AG09319 (cell line): ENCODE measurements at places on chromosomes 2 and 18.

GRCh38 chr18:35236571-35237363 lies 4.1 kb upstream of the ZNF397 start:
- DNase-seq, result no peak

DNA sequence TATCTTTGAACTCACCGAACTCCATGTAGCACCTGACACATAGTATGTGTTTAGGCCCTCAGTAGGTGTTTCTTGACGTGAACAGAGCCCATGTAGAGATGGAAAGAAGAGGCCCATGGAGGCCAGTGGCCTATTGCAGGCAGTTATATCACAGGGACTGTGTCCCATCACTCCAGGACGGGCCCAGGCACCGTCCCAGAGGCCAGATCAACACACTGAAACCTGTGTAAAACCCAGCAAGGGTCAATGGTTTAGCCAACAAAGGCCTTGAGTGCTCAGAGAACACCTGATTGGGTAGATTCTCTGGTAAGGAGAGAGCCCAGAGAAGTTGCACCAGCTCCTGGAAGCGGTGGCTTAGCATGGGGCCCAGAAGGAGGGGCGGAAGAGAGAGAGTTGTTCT lies 82.8 kb downstream of the INHBB start:
- no peak for DNase-seq

DNA sequence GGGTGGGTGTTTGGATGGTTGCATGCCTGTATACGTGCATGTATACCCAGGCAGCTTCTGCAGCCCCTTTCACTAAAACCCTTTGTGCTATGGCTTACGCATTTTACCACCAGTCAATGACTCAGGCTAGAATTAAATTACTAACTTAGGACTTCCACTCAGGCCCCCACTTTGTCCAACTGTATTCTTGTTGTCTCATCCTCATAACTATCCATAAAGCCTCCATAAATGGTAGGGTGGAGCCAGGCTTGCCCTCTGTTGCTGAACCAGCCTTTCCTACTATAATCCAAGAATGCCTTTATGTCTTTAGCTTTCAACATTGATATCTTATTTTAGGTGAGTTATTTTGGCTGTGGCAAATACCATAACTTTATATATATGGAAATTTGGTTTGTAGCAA lies 119.9 kb downstream of the MYO1B start:
- no peak for DNase-seq

DNA sequence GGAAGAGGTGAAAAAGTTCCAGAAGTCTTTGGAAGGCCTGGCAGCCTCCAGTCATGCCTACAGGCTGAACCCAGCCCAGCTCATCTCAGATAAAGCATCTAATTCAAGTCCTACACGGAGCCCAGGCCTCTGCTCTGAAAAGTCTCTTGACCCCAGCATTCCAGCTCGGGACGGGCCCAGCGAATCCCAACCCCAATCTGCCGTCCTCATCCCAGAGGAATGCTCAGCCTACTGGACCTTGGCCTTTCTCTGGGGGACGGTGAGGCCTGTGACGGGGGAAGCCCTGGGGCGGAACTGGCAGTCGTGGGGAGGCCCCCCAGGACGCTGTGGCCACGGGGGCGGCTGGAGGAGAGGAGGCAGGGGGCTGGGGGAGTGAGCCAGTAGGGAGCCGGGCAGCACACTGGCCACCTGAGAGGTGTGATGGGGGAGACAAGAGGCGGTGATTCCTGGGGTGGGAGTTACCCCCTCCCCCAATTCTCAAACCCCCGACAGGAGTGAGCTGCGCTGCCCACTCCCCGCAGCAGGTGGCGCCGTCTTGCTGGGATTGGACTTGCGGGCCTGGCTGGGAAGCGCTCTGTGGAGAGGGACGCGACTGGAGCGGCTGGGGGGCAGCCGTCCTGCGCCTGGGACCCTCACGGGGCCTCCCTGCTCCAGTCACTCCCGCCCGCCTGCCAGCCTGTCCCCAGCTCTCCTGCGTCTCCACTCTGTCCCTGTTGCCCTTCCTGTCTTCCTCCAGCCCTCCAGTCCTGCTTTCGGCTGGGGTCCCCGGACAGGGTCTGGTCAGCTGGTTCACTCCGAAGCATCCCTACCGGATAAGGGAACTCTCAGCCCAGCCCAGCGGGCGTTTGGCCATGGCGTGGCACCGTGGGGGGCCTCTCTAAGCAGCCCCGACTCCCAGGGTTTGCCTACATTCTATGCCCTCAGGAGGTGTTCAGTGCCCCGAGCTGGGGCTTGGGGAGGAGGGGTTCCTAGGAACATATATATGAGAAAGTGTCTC lies 182.6 kb upstream of the HAAO start:
- no peak for DNase-seq

- no peak for DNase-seq
These were observed 5.2 kb upstream of the EN1 start for GRCh38 chr2:118852605-118853128.

GRCh38 chr18:71809711-71810110 lies 734.4 kb downstream of the CBLN2 start:
- no peak for DNase-seq

- no peak for DNase-seq
These were observed 252.8 kb downstream of the LRP1B start for GRCh38 chr2:141878016-141878415.

DNA sequence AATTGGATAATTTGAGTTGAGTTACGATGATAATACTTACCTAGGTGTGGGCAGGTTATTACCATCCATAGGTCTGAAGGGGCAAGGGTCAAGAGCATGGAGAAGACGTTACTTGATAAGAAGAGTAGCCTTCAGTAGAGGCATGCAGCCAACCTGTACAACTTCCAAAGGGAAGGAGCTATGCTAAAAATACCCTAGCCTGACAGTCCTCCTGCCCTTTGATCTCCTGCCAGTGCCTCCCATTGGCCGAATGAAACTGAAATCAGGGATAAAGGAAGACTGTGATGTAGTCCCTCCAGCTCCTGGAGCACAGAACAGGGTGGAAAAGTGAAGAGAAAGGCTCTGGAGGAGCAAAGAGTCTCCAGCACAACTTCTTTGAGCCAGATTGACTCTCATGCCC lies 487.4 kb downstream of the ADCYAP1 start:
- no peak for DNase-seq

DNA sequence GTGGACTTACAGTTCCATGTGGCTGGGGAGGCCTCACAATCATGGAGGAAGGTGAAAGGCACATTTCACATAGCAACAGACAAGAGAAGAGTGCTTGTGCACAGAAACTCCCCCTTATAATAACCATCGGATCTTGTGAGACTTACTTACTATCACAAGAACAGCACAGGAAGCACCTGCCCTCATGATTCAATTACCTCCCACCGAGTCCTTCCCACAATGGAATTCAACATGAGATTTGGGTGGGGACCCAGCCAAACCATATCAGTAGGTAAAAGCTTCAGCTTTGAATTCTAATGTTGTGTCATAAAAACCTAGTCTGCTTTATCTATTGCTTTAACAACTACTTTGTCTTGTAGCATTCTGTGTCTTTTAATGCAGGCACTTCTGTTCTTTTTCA lies 140.4 kb upstream of the PIK3C3 start:
- no peak for DNase-seq

DNA sequence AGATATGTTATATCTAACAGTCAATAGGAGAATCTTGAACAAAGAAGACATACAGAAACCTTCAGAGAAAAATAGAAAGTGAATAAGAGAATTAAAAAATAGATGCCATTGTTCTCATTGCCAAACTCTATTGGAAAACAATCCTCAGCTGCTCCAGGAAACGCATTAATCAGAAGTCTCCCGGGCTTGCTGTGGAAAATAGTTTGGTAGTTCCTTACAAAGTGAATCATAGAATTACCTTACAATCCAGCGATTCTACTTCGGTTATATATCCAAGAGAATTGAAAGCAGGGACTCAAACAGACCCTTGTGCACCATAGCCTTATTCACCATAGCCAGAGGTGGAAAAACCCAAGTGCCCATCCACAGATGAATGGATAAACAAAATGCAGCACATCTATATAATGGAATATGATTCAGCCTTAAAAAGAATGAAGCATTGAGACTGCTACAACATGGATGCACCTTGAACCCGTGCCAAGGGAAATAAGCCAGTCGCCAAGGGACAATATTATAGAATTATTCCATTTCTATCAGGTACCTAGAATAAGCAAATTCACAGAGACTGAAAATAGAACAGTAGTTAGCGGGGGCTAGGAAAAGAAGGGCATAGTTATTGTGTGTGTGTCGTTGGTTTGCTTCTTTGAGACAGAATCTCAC lies 21.9 kb upstream of the CHRNA1 start:
- no peak for DNase-seq

DNA sequence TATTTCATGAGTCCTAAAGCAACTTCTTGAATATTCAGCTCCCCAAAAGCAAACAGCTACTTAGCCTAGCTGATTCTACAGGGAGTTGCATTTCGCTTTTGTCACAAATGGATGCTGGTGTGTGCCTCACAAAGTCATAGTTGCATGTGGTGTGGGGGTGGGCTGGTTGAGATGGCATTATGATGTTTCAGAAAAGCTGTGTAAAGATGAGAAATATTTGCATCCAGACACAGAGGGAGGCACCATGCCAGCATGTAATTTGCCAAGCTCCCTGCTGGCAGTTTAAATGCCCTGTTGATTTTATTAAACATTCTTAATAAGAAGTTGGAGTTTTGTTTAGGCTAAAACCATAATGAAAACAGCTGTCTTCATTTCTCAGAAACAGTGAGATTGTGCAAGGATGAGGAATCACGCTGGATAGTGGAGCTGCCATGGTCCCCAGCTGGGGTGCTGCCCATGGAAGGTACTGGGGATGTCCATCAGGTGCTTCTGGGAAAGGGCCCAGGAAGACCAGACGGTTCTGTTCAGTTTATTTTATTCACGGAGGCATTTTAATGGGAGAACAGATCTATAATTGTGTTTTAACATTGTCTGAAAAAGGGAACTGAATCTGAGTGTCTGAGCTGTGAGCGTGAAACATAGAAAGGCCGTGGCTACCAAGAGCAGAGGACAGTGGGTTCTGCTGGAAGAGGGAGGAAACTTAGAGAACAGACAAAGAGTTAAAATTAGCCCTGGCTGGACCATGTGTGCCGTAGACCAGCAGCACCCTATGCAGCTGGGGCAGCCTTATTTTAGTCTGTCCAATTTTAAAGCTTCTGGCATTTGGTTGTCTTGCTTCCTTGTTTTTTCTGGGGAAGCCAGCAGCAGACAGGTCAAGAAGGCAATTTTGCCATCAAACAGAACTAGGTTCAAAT lies 177.1 kb downstream of the FAM210A start:
- no peak for DNase-seq

GRCh38 chr18:1014509-1014908 lies 109.8 kb downstream of the ADCYAP1 start:
- no peak for DNase-seq

DNA sequence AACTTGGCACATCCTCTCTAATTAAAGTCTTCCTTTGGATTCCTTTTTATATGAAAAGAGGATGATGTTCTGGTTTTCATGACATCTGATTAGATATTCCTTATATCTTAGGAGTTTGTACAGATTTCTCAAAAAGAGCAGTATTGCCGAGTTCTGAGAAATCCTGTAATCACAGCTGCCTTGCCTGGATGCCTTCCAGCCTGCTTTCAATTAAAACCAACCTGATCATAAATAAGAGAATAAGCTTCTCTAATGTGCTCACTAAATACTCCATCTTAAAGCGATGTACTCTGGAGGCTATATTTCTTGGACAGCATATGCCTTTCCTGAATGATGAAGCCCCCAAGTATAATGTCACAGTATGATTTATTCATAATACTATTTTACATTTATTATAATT lies 1203.8 kb upstream of the PIK3C3 start:
- DNase-seq, result no peak

DNA sequence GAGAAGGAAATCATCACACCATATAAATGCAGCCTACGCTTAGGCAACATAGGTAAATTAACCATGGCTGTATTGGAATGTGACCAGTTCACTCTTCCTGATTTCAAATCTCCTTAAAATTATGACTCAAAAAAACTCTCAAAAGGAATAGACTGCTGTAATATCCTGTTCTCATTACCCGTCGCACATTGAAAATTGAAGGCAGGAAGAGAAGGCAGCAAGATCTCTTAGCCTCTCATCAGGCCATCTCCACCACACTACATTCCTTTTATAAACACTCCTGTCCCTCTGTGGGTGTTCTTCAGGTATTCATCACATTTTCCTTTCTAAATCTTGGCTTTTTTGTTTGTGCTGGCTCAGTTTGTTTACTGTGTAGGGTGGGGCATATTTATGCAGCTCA lies 83.2 kb downstream of the PPP1R1C start:
- DNase-seq, result no peak

GRCh38 chr2:134365356-134365755 lies 111.5 kb downstream of the MGAT5 start:
- no peak for DNase-seq

- DNase-seq, result no peak
These were observed 307.5 kb downstream of the C1D start for GRCh38 chr2:67755156-67755882.

- peak; percentile 43 for DNase-seq
These were observed 24.6 kb downstream of the THAP4 start for GRCh38 chr2:241612156-241613016.
